ENCODE measurements at places on chromosomes 13 and 19.

DNA sequence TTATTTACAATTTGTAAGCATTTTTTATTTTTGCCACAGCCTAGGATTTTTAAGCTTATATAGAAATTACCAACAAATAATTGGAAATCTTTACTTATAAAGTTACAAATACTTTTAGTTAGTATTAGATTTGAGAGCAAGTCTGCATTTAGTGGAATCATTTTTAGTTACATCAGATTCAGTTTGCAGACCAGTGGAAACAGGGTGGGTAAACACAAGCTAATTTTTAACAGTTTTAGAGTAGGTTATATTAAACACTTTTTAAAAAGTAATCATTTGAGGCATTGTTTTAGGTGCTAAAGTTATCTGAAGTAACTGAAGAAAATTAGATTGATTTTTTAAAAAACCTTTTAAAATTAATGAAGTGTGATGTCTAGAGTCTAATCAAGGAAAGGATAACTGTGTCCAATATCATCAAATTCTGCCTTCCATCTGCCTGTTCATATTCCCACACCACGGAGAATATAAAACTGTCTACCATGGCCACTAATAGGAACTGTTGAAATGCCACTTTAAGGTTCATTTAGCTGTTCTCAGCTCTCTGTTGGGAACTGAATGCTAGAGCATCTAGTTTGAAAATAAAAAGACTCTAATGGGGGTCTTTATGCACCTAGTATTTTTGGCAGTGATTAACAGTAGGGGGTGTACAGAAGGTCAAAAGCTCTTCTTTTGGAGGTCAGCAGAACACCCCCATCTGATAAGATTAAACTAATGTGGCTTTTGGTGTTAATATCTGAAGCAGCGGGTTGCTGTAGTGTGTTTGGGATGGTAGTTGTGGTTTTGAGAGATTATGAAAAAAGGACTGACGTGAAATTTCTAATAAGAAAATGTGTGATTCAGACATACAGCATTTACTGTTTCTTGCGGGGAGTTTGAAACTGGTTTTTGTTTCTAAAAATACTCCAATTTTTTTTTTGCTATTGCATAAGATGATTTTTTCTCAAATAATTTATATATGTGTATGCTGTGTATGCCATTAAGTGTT lies 66.5 kb downstream of the NDFIP2 start:
- DNase-seq, result no peak

- DNase-seq, result peak; percentile 39
Measured at GRCh38 chr13:49641801-49642291, 13.5 kb downstream of the ARL11 start.

DNA sequence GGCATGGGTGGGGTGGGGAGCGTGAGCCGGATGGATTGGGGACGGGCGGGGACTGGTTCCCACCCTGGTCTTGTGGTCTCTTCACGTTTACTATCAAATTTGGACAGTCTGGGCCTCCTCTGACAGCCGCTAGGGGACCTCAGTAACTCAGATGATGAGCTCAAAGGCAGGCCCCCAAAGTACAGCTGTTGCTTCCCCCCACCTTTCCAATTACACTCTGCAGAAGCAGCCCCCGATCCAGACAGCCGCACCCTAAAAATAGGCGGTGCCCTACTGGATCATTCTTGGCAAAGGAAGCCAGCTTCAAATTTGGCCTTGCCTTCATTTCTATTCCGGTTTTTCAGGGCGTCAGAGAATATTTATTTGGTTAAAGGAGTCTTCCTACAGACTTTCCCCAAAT lies 1.9 kb upstream of the FOXO1 start:
- DNase-seq, result no peak

DNA sequence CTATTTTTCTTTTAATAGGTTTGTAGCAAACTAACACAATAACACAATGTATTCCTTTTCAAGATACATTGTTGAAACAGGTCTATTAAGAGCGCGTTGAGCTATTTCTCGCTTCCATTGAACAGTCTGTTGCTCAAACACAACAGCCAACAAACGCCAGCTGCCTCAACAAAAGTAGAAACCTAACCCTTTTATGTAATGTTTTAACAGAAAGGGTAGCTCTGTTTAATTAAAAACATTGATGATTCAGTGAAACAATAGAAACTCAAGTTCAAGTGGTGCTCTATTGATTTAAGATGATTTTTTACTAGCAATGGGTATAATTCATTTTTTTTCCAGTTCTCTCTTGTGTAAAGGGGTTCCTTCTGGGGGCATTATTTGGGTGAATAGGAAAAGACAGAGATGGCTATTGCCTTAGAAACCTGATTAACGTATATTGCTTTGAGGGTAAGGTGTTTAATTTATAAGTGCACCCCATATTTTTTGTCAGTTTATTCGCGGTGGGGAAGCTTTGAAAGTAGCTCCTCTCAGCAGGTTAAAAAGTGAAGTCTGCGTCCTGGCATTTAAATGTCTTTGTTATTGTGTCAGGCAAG lies 14.9 kb downstream of the ZIC2 start:
- DNase-seq, result no peak

GRCh38 chr13:96850538-96851145 lies 143.6 kb downstream of the OXGR1 start:
- DNase-seq, result no peak

DNA sequence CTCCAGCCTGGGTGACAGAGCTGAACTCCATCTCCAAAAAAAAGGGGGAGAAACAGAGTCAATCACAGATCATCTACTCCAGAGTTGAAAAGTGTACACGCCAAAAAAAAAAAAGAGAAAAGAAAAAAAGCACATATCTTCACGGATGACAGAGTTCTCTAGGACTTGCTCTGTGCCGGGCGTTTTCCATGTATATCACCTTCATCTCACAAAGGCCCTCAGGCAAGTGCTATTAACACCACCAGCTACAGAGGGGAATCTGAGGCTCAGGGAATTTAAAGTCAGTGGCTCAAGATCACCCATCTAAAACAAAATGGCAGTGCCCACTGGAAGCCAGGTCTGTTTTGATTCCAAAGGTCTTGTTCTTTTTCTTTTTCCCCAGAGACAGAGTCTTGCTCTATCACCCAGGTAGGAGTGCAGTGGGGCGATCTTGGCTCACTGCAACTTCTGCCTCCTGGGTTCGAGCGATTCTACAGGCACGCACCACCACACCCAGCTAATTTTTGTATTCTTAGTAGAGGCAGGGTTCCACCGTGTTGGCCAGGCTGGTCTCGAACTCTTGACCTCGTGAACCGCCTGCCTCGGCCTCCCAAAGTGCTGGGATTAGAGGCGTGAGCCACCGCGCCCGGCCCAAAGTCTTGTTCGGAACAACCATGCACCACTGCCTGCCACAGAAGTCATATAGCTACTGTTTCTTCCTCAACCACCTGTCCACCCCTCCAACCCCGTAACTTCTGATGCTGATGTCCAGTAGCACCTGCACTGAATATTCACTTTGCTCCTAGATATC lies 42.2 kb downstream of the SAE1 start:
- DNase-seq, result no peak

- DNase-seq, result no peak
Measured at GRCh38 chr13:59635589-59635988, 528.1 kb downstream of the DIAPH3 start.

- no peak for DNase-seq
Measured at GRCh38 chr13:76048675-76049375, 412.7 kb downstream of the LMO7 start.

- DNase-seq, result no peak
Measured at GRCh38 chr13:100537951-100538462, 50.6 kb downstream of the GGACT start.

- DNase-seq, result no peak
Measured at GRCh38 chr13:112795277-112795676, 105.4 kb downstream of the ATP11A start.

DNA sequence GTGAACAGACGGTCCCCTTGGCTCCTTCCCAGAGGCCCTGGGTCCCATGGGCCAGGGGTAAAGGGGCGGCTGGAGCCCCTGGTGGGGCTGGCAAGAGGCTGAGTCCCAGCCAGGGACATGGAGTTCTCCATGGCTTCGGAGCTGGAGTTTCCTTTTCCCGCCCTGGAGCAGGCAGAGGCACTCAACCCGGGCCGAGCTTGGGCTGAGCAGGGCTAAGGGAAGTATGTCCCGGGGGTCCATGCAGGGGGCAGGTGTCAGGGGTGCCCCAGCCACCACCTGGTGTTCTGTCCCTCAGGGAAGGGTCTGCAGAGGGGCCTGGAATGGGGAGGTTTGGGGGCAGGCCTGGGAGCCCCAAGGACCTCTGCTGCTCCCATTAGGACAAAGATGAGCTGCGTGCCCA lies 54.0 kb upstream of the TPM4 start:
- no peak for DNase-seq

- DNase-seq, result no peak
Measured at GRCh38 chr13:54018485-54018884, 989.9 kb downstream of the OLFM4 start.

DNA sequence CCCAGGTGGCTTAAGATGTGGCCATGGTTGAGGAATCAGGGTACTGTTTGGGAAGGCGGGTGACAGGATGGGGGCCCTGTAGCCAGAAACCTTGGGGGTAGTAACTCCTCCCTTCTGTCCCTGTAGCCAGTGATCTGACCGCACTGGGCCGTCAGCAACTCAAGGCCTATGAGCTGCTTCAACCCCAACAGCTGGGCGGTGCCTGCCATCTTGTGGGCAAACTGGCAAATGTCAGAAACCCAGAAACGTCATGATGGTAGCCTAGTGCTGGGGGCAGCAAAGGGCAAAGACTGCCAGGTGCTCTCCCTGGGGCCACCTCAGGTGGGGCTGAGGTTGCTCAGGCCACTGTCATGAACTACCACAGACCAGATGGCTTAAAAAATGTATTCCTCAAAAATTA lies 3.5 kb downstream of the COPE start:
- DNase-seq, result peak; percentile 42

DNA sequence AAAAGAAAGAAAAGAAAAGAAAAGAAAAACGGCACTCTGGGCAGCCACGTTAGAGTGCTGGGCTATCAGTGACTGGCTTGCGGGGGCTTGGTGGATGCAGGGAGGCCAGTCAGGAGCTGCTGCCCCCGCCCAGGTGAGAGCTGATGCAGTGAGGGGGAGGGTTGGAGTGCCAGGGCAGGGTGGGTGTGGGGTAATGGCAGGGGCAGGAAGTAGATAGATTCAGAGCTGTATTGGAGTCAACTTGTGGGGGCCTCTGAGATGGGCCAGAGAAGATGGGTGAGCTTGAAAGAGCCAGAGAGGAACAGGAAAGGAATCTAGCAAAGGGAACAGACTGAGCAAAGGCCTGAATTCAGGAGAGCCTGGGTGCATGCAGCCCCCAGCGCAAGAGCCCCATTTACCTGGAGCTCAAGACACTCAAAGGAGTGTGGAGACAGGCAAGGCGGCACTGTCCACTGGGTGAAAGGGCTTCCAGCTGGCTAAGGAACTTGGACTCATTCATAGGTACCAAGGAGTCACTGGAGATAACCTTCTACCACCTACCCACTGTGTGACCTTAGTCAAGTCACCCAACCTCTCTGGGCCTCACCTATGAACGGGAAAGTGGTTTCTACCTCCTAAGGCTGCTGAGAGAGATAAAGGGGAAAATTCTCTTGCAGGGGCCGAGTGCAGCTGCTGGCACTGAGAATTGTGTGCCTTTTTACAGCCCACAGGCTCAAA lies 20.2 kb downstream of the VSTM2B start:
- DNase-seq, result no peak

DNA sequence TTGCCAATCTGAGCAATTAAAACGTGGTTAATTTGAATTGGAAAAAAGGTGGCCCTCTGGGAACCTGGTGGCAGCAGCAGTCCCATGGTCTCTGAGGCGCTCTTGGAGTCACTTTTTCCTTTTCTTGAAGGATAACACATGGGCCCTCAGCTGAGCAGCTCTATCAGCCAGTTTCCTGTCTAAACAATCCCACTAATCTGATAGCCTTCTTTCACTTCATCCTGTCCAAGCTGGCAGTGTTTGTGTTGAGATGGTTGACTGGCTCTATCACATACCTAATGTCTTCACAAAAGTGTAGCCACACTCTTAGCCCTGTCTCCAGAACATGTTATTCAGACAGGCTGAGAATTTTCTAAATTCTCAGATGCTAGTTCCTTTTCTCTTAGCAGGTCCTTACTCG lies 10.7 kb downstream of the MZT1 start:
- no peak for DNase-seq

GRCh38 chr19:17555929-17556813 lies 722 bp downstream of the COLGALT1 start:
- DNase-seq, result peak; percentile 72

- DNase-seq, result peak; percentile 52
Measured at GRCh38 chr13:113207890-113208420, 514 bp downstream of the PCID2 start.

- no peak for DNase-seq
Measured at GRCh38 chr19:57888107-57888559, 704 bp downstream of the ZNF814 start.

DNA sequence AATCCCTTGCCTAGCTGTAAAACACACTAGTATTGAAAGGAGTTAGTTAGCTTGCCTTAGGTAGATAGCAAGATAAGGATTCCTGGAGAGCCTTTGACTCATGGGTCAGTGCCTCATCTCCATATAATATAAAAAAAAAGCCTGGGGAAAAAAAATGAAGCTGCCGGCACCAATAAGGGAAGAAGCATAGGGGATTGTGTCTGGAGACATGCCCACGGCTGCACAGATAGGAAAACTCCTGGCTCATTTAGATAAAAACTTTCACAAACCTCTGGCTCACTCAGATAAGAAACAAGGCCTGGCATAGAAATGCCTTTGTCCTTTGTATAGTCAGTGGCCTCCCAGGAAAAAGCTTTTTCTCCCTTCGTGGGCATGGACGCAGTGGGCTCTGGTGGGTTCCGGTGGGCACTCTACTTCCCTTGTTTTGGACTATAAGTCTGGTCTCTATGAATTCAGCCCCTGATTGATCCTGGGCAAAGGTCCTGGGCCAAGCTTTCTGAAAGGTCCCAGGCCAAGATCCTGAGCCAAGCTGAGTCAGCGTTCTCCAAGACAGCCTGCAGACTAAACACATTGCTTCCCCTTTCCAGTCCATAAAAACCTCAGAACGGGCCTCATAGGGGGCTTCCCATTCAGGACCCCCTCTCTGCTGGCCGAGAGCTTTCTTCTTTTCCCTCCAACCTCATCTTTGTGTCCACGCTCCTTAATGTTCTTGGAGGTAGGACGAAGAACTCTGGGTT lies 4.9 kb upstream of the OR7A17 start:
- DNase-seq, result peak; percentile 12

DNA sequence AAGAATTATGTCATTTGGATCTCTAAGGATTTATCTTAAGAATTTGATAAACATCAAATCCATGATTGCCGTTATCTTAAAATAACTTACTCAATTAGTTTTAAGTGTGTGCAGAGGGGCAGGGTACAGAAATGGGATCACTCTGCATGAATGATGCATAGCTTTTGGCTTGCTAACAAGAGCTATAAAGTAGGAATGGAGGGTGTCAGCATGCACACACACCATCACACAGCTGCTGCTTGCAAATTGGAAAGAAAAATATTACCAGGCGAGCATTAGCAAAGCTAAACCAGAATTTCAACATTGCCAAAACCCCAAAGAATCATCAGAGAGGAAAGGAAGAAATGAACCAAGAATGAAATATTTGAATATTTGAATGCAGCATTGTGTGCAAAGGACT lies 580.6 kb downstream of the LMO7 start:
- DNase-seq, result no peak

GRCh38 chr19:18871543-18871942 lies 24.4 kb downstream of the CERS1 start:
- no peak for DNase-seq

GRCh38 chr19:10828981-10829821 lies 6.8 kb downstream of the TMED1 start:
- peak; percentile 24 for DNase-seq

All from KBM-7 (cell line).